ENCODE measurements at places on chromosomes 3 and 15.

GRCh38 chr3:98733053-98733811 is 29.9 kb upstream of the ST3GAL6 start:
- DNase-seq: peak; percentile 71

DNA sequence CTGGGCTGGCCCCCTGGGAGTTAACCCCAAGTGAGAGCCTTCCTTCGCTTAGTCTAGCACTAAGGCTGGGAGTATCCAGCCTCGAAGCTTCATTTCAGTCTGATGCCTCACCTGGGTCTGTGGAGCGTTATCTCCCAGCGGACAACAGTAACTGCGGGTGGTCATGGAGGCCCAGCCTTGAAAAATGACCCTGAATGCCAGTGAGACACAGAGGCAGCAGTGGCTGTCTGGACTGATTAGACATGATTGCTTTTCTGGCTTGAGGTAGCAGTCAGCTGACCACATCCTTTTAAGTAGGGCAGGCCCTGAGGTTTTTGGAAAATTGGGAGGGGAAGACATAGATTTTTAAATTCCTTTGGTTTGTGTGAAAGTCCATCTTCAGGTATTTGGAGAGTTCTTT is 28.2 kb upstream of the TRIM59 start:
- no peak for DNase-seq

DNA sequence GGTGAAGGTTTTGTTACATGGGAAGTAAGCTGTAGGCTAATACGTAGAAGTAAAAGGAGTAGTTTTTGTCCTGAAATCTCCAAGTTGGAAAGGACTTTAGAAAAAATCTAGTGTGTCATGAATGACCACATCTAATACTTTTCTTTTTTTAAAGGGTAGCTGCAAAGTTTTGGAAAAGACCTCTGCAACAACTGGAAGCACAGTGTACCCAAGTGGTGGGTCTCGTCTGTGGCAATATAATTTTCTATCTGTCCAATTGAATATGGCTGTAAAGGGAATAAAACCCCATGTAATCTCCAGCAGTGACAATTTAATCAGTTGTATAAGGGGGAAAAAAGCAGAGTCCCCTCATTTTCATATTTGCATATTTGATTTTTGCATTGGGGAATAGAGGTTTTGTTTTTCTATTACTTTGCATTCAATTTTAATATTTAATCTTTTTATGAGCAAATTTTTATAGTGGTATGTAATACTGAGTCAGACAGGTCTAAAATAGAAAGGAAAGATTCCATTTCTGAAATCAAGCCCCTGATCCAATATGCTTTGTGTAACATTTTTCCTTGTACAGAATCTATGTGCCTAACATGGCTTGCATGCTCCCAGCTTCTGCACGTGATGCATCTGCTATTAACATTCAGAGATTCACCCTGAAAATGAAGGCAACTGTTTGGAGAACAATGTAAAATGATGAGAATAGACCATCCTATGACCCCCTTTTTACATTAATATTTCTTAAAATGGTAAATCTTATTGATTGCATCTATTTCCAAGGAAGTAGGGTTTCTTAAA is 531.4 kb downstream of the ZIC1 start:
- DNase-seq: no peak

DNA sequence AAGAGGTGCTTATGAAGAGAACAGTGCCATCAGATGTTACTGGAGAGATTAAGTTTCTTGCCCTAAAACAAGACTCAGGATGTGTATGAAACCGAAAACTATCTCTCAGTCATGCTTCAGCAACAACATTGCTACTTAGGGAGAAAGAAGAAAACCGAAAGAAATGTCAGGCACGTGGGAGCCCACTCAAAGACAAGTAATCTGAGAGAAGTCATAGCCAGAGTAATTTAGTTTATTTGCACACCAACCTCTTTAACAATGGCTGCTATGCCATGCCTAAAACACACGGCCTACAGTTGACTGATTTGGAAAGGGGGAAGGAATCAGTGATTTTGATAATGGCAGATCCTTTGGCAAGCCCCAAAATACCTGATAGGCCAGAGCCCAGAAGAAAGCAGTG is 162.9 kb downstream of the TIGIT start:
- no peak for DNase-seq

GRCh38 chr3:173823911-173824460 is 426.4 kb downstream of the NLGN1 start:
- DNase-seq: peak; percentile 2

DNA sequence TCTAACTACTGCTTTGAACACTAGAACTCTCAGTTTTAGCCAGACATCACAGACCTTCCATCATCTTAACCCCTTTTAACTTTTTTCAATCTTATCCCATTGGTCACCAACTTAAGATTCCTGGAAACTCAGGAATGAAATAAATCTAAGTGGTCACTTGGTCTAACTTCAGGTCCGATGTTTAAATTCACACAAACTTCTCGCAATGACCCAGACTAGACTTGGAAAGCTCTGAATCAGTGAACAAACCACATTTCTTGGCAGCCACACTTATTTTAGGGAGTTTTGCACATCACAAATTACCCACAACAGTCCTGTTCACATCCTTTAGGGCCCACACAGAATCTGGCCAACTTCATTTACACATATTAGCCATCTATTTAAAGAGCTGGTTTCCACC is 118.9 kb downstream of the MAGI1 start:
- no peak for DNase-seq

- no peak for DNase-seq
Observed at GRCh38 chr3:59326246-59327024, 276.6 kb upstream of the CFAP20DC start.

DNA sequence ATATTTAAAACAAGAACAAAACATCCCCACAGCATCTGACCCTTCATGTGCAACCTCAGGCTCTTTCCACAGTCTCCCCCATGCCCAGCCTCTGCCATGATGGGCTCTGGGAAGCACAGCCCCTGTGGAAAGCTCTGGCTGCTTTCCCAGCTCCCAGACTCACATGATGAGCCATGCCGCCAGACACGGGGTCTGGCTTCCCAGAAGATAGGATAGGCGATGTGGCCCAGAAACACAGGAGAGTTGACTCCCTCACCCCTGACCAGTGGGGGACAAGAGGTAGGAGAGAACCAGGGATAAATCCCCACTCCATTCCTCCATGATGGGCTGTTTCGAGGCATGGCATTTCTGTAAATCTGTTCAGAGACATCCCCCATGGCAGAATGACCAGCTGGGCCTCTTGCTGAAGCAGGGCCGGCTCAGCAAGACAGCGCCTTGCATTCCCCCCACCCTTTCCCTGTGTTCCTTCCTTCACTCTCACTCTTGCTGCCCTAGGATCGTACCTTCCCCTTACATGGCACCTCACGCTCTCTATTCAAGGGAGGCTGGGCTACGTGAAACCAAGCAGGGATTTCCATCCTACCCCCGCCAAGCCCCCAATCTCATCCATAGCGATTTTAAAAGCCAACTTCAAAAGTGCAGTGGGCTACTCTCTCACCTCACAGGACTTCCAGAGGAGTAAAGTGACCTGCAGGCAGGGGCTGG is 192.4 kb downstream of the ABHD5 start:
- DNase-seq: no peak

GRCh38 chr3:79297245-79297960 is 470.4 kb downstream of the ROBO1 start:
- no peak for DNase-seq

DNA sequence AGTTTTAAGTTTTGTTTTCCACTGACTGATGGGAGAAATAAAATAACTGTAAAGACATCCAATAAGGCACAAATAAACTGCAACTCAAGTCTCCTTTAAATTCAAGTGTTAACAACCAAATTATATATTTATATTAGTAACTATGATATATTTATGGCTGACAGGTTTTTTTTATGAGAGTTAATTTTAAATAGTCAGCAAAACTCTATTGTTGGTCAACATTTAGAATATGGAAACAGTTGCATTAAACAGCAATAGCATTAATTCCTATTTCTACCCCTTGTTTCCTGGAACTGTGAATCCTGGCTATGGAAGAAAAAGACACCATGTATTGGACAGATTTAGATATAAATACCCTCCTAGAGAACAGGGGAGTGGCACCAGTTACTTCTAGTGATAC is 16.5 kb upstream of the DIPK2A start:
- no peak for DNase-seq

- DNase-seq: peak; percentile 29
Observed at GRCh38 chr3:172321035-172321434, 127.2 kb downstream of the GHSR start.

GRCh38 chr15:37101980-37102304 is 1.6 kb upstream of the MEIS2 start:
- DNase-seq: no peak

GRCh38 chr15:59035201-59035600 is 47.7 kb downstream of the RNF111 start:
- no peak for DNase-seq

DNA sequence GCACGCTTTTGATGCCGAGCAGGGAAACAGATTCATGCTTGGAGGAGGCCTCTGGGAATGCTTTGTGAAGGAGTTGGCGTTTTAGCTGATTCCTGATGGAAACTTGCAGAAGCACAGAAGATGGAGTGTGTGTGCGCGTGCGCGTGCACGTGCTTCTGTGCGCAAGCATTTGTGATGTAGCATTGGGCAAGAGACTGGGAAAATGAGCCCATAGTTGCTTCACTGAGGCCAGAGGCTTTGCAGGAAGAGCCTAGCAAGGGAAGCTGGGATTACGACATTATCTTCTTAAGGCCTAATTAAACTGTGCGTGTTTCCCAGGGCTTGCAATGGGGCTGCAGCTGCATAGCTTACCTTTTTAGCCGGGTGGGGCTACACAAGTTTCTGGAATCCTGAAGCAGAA is 18.1 kb upstream of the AGBL1 start:
- no peak for DNase-seq

DNA sequence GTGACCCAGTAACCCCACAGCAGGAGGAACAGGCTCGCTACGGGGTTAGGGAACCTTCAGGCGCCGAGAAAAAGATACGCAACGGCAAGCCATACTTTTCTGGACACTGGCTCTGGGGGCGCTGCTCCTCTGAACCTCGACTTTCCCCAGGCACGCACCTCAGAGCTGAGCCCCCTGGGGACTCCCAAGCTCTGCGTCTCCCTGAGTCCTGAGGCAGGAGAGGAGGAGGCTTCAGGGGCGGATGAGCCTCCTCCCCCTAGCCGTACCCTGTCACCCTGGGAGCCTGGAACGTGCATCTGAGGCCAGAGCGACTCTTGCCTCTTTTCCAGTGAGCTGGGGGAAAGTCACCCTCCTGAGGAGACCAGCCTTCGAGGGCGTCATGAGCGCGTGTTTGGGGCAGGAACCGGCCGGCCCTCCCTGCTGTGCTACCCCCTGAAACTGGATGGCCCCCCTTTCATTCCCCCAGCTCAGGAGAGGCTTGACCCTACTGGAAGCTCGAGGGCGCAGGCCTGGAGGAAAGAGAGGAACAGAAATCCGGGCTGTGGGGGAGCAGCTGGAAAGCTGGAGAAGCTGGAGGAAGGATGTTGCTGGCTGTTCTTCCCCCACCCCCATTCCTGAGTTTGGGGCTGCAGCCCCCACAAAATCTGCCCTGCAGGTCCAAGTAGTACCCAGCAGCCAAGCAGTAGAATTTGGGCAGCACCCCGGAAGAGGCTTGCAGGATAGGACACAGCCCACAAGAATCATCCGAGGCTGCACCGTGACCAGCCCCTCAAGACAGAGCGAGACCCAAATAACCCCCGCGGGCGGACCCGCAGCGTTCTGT is 25.1 kb upstream of the POLG start:
- no peak for DNase-seq

DNA sequence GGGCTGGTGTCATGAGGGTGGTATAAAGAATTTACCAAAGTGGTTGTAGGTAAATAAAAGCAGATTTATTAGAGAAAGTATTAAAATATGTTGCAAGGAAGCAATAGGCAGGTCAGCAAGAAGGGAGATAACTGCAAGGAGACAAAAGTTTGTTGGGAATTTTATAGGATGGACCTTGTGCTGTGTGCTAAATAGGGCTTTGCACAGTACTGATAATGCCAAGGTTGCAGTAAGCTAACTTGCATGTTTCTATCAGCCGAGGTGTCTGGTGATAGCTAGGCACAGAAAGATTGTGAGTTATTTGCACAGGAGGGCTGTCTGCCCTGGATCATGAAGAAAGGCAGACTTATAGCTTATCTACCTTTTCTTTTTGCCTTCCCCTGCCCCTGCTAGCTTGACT is 102.5 kb upstream of the SPRED1 start:
- no peak for DNase-seq

DNA sequence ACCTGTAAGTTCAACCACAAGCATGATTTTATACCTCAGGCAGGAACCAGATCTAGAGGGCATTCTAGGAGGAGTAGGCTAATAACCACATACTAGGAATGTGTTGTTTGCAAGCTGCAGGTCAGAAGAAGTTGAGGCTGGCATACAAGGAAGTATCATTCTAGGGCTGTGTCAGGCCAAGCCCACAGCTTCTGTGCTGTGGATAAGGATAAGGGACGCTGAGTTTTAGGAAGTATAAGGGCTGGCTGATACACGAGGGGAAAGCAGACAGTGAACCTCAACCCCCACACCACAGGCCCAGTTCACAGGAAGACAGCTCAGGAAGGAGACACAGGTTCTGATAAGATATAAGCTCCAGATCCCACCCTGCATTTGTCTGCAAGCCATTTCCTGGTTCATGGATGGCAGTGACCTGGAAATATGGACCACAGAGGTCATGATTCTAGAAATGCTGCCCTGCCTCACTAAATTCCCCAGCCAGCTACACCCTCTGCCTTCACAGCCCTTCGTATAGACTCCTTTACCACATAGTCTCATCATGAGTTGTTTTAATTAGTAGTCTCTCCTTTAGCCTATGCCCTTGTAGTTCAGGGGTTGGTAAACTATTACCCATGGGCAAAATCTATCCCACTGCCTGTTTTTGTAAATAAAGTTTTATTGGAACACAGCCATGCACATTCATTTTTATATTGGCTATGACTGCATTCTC is 260.7 kb downstream of the OPA1 start:
- DNase-seq: peak; percentile 91

- DNase-seq: no peak
Observed at GRCh38 chr3:12935023-12935860, 93.9 kb upstream of the RPL32 start.

DNA sequence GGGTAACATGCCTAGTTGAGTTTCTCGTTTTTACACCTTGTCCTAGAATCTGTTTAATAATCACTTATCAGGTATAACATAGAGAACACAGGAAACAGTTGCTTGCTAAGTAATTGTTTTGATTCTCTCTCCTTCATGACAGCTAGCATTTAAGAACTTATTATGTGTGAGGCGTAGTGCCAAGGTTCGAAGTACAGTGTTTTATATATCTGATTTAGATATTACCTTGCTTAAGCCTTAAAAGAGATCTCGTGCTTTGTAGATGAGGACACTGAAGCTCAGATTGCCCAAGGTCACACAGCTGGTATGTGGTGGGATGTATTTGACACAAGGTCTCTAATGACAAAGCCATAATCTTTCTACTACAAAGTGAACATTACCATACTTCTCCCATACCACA is 29.0 kb upstream of the IFT57 start:
- no peak for DNase-seq

Data from common myeloid progenitor, CD34-positive (primary cell).